Right lung (tissue), 10 donors: ENCODE measurements at places on chromosomes 2 and 18. TPM values are rescaled to one million over a fixed set of nuclear protein-coding genes. Genes with fewer than 3 reads are reported as not detected.

ATL2 gene
- 68.1 TPM for polyA plus RNA-seq

- peak; percentile 52 for DNase-seq
These were observed 249.9 kb upstream of the SIX2 start for GRCh38 chr2:45259138-45259537.

- no peak for DNase-seq
These were observed 187.6 kb downstream of the MREG start for GRCh38 chr2:215825707-215826106.

SNED1 gene
- 60.3 TPM for polyA plus RNA-seq

DCC gene
- 4.5 TPM for polyA plus RNA-seq

DNA sequence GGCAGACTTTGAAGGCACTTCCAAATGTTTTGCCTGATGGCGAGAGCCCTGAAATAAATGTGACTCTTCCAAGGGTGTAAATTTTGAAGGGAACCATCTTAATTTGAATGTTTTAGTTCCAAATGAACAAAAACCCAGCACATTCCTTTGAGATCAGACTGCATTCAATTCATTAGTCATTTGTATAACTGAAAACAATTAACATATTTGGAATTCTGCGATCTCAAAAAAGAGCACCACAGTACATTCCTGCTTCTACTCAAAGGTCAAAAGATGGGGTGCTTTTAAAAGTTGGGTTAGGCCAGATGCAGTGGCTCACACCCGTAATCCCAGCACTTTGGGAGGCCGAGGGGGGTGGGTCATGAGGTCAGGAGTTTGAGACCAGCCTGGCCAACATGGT lies 38.2 kb upstream of the CHRNA1 start:
- DNase-seq: no peak

DNA sequence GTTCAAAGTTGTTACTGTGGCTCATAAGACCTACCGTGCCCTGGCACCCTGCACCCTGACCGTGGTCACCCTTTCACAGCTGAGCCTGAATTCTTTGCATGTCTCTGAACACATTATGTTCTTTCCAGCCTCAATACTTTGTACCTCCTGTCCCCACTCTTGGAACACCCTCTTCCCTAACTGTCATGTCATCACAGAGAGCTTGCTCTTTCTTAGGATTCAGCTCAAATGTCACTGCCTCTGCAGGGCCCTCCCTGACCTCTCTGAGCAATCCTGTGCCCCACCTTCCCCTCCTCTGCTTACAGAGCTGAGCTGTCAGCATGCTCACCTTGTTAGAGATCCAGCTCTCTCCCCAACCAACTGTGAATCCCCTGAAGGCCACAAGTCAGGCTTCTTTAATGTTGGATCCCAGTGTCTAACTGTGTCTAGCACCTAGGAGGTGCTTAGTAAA lies 15.0 kb downstream of the PRKAG3 start:
- no peak for DNase-seq

- DNase-seq: no peak
These were observed 7.7 kb upstream of the KCNE4 start for GRCh38 chr2:223044092-223044836.

DNA sequence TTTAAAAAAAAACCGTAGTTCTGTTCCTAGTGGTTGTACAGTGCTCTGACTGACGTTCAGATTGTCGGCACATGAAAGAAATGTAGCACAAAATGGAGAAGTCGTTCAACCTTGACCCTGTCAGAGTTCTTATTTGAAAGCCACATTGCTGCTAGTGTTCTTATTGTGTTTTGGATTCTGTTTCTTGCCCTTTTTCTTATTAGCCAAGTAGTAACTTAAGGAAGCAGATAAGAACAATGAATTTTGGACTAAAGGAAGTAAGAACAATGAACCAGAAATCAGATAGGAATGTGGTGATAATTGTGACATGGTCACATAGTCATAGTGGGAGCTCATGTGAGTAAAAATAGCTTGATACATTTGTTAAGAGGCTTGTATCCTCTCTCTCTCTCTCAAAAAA lies 45.9 kb downstream of the RPIA start:
- peak; percentile 8 for DNase-seq

- DNase-seq: no peak
These were observed 18.9 kb upstream of the KLHL23 start for GRCh38 chr2:169714699-169715098.

DNA sequence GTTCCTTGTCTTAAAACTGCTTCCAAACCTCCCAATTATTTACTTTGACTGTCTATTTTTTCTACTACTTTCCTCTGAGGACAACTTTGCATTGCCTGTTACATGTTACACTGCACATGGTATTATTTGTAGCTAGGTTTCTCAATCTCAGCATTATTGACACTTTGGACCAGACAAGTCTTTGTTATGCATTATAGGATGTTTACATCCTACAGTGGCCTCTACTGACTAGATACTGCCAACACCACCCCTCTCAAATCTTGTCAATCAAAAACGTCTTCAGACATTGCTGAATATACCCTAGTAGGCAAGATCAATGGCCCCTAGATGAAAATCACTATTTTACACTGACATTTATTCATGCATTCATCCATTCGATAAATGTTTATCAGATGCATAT lies 129.6 kb upstream of the DNAJC10 start:
- DNase-seq: no peak

TMEM131 gene
- polyA plus RNA-seq: 46.7 TPM

DNA sequence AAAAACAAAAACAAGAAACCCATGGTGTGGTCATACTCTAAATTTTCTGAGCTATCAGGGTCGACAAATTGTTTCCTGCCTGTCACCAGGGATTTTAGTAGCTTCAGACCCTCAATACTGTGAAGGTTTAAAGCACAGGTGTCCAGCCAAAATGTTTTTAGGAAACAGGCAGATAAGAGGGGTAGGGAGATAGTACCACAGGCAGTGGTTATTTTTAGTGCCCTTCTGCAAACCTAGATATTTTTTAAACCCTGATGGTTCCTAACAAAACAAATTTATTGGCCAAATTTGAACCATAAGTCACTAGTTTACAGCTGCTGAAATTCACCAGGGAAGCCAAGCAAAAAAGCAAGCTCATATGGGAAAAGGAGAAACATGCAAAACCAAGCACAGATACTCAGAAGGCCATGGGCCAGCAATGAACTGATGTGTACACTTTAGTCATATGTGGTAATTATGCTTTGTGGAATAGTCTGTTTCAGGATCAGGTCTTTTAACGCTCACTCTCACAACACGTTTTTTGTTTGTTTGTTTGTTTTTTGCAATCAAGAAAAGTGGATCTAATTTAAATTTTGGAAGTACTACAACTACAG lies 156.8 kb upstream of the STK17B start:
- no peak for DNase-seq

- DNase-seq: no peak
These were observed 11.6 kb downstream of the DSG2 start for GRCh38 chr18:31509571-31509970.

MATN3 gene
- polyA plus RNA-seq: 12.3 TPM

NDC80 gene
- 25.0 TPM for polyA plus RNA-seq

SAG gene
- polyA plus RNA-seq: 0.25 TPM

DNA sequence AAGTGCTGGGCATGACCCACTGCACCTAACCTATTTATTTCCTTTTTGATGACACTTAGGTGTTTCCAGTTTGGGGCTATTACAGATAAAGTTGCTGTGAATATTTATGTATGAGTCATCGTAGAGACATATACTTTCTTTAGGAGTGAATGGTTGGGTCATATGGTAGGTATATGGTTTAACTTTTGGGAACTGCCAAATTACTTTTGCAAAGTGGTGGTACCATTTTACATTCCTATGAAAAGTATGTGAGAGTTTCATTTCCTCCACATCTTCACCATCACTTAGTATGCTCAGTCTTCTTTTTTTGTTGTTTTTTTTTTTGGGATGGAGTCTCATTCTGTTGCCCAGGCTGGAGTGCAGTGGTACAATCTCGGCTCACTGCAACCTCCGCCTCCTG lies 56.1 kb downstream of the HNRNPLL start:
- DNase-seq: no peak

- peak; percentile 15 for DNase-seq
These were observed 2.2 kb downstream of the NOL4 start for GRCh38 chr18:34222307-34223163.

DNA sequence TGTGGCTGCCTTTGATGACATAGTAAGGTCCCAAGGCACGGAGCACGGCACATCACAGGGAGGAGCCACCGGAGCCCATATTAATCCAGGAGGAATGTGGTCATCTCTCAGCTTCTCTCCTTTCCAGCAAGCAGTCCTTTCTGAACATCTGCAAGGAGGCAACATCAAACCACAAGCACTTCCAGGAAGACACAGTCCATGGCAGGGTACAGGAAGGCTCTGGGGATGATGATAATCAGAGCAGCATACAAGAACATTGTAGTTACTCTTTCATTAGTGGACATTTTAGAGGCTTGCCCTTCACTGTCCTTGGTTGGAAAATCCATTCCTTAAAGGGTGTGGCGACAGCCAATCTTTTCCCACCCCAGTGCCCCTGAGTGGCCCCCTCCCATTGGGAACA lies 31.1 kb downstream of the YPEL5 start:
- DNase-seq: no peak

DNA sequence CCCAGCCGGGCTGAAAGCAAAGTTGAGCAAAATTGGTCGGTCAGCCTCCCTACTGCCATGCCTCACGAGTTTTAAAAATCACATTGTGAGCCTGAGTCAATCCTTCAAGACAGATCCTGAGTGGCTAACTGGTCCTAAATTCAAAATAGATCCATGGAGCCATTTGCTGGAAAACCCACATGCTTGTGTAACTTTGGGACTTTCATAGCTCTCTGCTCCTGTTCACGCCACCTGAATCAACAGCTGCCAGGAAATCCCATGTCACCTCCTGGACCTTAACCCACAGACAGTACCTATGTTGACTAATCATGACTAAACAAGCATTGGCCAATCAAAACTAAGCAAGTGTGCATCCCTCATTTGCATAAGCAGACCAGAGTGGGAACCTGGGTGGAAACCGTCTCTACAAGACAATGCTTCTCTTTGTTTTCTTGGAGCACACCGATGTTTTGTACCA lies 42.8 kb upstream of the LDLRAD4 start:
- DNase-seq: no peak

DSG4 gene
- not detected for polyA plus RNA-seq

NBEAL1 gene
- polyA plus RNA-seq: 17.3 TPM

- DNase-seq: no peak
These were observed 90.0 kb upstream of the PPP1CB start for GRCh38 chr2:28661589-28662001.
